ENCODE measurements at places on chromosomes 5 and 9.

DNA sequence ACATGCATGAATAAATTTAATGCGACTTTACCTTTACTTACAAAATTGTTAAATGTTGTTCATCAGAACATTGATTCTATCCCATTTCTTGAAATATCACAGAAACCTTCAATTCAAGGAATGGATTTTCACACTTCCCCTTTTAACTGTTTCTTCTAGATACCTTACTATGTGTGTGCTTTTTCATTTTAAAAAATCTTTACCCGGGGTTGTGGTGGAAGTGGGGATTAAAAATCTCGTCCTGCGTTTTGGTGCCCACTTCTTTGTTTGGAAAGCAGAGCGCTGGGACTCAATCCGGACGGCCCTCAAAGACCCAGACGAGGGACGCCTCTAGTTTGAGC lies 5.8 kb upstream of the MEF2C start:
- DNase-seq, result no peak

GRCh38 chr9:70049236-70049635 lies 5.6 kb downstream of the MAMDC2 start:
- DNase-seq, result no peak

- DNase-seq, result no peak
Observed at GRCh38 chr5:117326997-117327396, 752.4 kb upstream of the SEMA6A start.

DNA sequence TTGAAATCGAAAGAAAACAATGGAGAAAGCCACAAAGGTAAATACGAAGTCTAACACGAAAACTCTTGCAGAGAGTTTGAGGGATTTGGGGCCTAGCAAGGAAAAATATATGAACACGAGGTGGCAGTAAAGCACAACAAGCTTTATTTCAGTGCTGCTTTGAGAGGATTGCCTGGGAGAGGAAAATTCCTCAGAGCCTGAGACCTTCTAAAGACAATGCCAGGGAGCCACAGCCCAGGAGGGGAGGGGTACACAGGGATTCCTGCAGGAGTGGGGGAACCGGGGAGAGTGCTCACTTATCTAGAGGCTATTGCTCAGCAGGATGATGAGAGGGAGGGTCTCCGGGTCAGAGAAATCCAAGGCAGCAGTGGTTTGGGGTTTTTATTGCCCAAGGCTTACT lies 134.9 kb upstream of the ADCY2 start:
- no peak for DNase-seq

DNA sequence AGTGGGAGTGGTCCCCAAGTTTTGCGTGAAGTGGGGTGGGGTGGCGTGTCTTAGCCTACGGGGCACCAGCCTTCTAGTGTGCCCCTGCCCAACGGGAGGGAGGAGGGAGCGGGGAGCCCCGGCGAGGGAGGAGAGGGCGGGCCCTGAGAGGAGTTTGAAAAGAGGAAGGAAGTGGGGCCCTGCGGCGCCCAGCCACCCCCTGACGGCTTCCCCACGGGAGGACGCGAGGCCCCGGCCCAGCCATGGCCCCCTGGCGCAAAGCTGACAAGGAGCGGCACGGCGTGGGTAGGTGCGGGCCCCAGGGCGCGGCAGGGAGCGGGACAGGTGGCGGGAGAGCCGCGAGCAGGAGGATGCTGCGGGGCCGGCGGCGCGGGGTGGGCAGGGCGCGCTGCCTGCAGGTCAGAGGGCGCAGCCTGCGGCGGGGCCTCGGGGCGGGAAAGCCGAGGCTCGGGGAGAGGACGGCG lies at the start of gene DOCK2:
TSS of gene DOCK2 (plus strand) at position 191 of the 464 bp plus-strand sequence. CDS start at position 243, 52 bp downstream.
- peak; percentile 87 for DNase-seq

DNA sequence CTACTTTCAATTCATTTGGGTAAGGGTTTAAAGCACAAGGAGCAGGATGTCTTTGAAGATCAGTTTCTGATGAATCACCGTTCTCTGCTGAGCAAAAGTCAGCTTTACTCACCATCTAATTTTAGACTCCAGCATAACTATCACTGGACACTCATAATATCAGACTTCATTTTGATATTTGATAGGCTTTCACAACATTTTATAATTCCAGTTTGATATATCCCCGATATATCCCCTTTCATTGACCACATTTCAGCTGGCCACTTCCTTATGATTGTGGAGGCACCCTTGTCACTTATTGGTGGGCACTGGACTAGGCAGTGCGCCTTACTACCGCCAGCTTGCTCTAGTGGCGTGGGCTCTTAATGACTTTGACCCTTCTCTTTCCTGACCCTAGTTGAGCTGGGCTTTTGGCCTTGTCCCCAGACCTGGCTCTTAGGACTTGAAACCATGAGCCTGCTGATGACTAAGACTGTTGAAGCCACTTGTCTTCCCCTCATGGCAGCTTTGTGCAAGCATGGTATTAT lies 46.8 kb downstream of the CYSTM1 start:
- no peak for DNase-seq

DNA sequence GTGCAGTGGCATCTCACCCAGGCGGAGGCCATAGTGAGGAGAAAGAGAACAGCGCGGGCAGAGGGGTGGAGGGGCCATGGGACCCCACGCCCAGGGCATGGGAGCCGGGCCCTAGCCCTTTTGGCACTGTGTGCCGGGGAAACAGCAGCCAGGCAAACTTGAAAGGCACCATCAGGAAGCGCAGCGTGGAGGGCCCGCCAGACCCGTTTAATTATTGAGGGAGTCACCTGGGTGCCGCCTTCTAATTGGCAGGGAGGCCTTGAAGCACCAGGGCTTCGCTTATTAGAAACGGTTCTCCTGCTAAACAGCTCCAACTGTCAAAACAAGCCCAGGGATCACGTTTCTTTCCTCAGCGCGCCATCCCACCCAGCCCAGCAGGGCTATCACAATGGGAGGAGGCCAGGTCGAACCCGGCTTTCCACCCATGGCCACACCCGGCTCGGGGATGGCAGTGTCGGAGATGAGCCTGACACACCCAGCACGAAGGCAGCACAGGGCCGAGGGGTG lies 104.6 kb upstream of the SARDH start:
- DNase-seq, result no peak

GRCh38 chr5:158203261-158203660 lies 344.3 kb upstream of the CLINT1 start:
- no peak for DNase-seq

DNA sequence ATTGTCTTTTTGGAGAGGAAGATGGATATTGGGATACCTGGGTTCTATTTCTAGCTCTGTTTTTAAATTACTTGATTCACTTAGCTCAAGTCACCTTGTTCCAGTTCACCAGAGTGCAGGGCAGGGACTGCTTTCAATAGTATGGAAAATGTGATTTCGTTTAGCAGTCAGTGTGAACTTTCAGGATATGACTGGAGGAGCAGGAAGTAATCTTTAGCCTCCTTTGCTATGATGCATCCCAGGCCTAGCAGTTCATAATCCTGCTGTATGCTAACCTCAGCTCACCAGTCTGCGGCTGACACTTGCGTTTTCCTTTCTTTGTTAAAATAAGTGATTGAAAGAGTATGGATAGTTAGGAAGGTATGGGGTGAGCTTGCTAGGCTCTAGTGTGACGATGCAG lies 169.7 kb downstream of the ARHGAP26 start:
- no peak for DNase-seq

DNA sequence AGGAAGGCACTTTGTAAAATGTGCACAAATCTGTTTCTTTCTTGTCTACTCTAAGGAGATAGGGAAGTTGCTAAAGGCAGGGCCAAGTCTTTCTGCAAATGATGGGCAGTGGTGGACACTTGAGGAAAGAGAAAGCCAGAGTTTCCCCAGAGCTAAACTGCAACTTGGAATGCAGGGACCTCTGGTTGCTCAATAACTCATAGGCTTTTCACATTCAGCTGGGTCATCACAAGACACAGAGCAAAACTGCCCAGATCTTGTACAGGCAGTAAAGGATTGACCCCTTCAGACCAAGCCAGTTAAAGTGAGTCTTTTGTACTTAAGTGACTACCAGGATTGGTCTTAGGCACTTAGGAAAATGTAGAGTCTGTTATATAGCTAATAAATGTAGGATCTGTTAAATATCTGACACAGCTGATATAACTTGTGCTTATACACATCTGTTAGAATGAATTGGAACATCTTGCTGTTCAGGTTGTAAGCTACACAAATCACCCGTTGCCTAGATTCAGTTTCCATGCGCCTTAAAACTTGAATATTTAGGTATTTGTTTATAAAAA lies 13.5 kb upstream of the AGXT2 start:
- DNase-seq, result no peak

GRCh38 chr9:7377489-7377888 lies 422.1 kb downstream of the DMAC1 start:
- no peak for DNase-seq

GRCh38 chr9:99286536-99286935 lies 64.5 kb downstream of the SEC61B start:
- no peak for DNase-seq

DNA sequence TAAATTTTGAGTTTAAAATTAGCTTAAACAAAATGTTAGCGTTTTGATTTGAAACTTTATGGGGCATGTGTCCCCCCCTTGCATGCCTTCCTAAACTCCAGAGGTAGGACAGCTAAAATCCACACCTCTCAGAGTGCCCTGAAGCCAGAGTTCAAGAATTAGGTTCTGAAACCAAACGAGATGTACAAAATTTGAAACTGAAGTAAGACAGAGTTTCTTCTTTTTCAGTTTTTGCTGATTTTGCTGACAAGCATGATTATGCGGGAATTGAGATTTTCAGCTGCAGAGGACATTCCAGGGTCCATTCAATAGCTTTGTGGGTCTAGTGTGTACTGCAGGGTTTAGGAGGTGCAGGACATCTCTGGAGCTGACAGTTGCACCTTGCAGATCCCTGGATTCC lies 17.1 kb upstream of the LOX start:
- DNase-seq, result no peak

DNA sequence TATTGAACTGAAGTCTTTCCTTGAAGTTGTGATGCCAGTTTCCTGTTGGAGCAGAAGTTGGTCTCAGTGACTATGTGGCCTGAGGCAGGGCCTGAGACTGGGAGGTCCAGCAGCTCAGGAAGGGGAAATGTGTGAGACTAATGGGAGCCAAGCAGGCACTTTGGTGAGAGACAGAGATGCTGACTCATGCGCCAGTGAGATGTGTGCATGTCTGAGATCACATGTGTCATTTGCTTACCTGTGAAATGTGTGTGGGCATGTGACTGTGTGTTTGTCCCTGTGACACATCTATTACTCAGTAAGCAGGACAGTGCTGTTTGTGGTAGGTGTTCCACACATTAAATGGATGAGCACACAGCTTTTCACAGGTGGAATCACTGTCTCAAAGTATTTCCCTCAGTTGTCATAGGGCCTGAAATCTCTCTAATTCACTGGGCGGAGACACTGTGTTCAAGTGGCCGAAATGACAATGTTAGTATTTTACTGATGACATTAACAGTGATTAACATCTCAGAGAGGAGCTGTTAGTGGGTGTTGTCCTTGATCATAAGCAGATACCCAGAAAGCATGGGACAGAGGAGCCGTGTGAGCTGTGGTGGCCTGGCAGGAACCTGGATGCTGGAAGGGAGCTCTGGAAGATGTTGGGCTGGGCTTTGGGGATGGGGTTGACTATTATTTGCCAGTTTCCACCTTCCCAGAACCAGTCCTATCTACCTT lies 7.4 kb downstream of the NPR2 start:
- DNase-seq, result no peak

- DNase-seq, result no peak
Observed at GRCh38 chr5:176902102-176902814, 3.1 kb upstream of the HK3 start.

- DNase-seq, result no peak
Observed at GRCh38 chr5:87752362-87752761, 339.6 kb upstream of the CCNH start.

- no peak for DNase-seq
Observed at GRCh38 chr5:100694100-100694499, 158.9 kb downstream of the FAM174A start.

DNA sequence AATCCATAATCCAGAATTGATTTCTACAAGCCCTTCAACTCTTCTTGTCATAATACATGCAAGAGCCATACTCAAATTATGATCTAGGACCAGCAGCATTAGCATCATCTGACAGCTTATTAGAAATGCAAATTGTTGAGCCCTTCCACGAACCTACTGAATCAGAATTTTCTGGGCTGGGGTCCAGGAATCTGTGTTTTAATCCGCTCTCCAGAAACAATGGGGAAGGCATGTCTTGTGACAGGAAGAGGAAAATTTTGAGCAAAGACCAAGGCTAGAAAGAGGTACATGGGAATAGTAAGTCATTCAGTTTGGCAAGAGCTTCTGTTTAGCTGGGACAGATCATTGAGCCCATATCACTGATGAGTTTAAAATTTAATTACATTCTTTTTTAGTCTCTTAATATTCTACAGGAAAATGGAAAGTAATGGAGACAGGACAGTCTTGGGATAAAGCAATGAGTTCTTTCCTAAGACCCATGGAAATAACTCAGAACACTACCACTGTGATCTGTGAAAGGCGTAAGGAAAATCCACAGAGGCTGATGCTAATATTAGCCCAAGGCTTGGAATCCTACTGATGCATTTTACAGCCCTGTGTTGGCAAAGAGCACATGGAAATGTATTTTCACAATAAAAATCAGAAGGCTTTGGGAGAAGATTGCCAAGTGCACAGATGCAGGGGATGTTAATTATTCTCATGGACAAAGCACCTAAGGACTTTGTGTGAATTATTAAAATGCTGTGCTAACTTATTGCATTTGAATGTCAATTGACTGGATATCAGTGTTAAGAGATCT lies 73.7 kb upstream of the STK32A start:
- DNase-seq, result no peak

DNA sequence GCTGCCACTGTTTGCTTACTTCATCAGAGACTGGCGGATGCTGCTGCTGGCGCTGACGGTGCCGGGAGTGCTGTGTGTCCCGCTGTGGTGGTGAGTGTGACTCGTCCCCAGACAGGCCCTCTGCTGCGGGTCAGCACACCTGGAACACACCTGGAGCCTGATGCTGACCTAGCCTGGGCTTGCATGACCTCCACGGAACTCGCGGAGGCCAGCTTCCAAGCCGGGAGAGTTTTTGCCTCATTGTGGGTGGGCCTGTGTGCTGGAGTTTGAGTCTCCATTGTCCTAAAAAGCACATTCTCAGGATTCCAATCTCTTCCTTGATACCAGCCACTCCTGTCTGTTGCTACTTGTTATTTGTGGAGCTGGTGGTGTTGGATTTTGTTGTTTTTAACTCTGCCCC lies 28.1 kb downstream of the SLC22A4 start:
- DNase-seq, result no peak

DNA sequence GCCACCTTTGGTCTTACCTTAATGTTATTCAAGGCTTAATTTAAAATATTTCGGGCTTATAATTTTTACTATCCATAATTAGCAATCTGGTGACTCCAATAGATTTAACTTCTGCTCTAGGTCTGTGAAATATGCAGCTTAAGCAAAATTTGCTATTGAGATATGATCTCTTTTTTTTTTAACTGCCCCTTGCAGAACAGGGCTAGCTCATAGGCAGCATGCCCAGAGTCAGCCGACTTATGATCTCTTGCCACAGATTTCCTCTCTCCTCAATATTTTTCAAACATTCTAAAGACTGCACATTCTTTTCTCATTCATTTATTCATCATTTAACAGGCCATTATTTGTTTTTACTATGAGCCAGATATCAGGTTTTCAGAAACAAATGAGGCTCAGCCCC lies 4.5 kb downstream of the TTC23L start:
- DNase-seq, result no peak

Measured in aorta (tissue), 5 donors.